ENCODE measurements at places on chromosomes 1 and 21.

- DNase-seq = no peak
These were observed 31.7 kb downstream of the PRMT2 start for GRCh38 chr21:46666941-46667740.

DNA sequence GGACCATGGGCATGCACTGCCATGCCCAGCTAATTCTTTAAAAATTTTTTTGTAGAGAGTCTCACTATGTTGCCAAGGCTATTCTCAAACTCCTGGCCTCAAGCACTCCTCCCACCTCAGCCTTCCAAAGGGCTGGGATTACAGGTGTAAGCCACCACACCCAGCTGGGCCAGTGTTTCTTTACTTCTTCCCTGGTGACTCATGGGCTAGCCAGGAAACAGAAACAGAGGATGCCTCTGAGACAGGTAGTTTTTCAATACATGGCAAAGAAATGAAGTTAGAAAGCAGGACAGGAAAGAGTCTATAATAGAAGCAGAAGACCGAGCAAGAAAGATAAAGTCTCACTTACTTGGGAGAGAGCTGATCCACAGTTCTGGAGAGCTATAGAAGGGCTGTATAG, 7.6 kb upstream of the C1orf74 start:
- no peak for DNase-seq

GRCh38 chr21:36471254-36471723, 8.6 kb downstream of the CLDN14 start:
- no peak for DNase-seq

DNA sequence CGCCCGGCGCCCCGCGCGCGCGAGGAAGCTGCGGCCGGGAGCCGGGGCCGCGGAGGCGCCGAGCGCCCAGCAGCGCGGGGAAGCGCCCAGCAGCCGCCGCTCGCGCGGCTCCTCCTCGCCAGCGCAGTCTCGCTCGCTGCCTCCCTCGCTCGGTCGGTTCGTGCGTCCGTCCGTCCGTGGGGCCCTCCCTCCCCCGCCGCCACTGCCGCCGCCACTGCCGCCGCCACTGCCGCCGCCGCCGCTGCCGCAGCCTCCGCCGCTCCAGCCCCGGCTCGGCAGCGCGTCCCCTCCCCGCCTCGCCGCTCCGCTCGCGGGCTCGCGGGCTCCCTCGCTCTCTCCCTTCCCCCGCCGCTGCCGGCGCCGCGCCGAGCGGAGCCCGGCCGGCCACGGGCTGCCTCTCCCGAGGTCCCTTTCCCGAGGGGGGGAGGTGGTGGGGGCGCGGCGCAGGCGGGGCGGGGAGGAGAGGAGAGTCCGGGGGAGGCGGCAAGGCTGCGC, at the start of gene KCND3:
Gene KCND3 (minus strand): TSS at position 138 of the 495 bp plus-strand sequence.
- DNase-seq = peak; percentile 40

GRCh38 chr1:211323156-211324063, 3.2 kb upstream of the TRAF5 start:
- DNase-seq = peak; percentile 81

GRCh38 chr1:87821335-87821697, 492.6 kb downstream of the LMO4 start:
- no peak for DNase-seq

DNA sequence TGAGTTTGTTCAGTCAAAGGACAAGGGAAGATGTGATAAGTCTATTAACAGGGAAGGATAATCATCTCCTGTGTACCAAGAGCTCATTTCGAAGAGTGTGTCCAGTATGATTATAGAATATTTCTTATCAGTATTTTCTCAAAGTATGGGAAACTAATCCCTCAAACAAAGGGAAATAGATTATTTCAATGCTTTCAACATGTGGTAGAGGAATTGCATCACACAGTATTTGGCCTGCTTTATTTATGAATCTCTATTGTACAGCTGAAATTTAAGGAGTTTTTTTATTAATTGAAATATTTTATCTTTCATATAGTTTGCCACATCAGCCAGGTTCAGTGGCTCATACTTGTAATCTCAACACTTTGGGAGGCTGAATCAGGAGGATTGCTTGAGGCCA, 151.0 kb downstream of the CLEC20A start:
- no peak for DNase-seq

GRCh38 chr1:231666220-231666936, 39.8 kb downstream of the DISC1 start:
- no peak for DNase-seq

- DNase-seq = peak; percentile 77
These were observed 1.1 kb downstream of the CKS1B start for GRCh38 chr1:154975409-154976059.

Measured in B cell (primary cell).